ENCODE measurements at places on chromosomes 3 and 15.

DNA sequence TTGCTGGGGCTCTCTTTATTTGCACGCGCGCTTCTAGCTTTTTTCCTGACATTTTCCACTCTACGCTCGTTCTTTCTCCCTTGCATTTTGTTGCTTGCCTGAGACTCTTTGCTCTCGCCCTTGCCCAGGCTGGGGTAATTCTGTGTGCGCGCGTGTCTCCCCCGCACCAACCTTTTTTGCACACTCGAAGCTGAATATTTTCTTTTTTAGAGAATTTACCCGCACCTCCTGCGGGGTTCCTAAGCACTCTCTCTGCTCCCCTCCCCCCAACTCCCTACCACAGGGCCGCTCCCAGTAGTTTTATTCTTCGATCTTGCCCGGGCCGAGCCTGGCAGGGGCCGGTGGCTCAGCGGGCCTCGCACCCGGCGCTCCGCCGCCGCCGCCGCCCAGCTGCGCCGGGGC, 732 bp downstream of the FAM43A start:
- peak; percentile 12 for DNase-seq

- no peak for DNase-seq
Observed at GRCh38 chr15:67824197-67824968, 926 bp upstream of the SKOR1 start.

GRCh38 chr3:185847506-185847905, 22.7 kb upstream of the IGF2BP2 start:
- no peak for DNase-seq

DNA sequence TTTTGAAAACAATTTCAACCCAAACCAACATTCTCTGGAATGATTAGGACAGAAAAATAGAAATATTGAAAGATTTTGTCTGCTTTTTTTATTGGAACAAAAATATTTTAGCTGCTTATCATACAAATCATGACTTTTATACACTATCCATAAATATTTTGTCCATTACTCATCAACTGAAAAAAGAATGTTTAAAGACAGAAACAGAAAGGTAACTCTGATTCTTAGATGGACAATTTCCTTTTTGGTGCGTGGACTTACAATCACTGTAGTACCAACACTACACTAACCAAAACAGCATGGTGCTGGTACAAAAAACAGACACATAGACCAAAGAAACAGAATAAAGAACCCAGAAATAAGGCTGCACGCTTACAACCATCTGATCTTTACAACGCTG, 582.8 kb upstream of the CCDC54 start:
- DNase-seq, result no peak

GRCh38 chr3:123584284-123584987, 417 bp downstream of the HACD2 start:
- peak; percentile 19 for DNase-seq

- peak; percentile 20 for DNase-seq
Observed at GRCh38 chr15:66673410-66674322, 28.4 kb upstream of the SMAD6 start.

DNA sequence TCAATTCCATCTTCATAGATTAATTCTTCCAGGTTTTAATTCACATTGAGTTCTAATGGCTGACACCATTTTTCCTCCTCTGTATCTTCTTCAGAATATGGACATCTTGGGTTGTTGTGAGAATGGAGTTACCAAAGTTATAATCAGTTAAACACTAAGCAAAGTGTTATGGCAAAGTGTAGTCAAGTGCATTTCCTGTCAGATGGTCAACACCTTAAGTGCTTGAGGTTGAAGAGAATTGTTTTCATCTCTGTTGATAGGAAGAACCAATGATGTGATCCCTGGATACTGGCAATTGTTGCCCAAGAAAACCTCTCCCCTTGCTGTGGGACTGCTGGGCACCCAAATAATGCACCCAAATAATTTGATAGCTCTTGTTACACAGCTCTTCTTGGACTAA, 102.6 kb upstream of the SATB1 start:
- DNase-seq, result no peak

DNA sequence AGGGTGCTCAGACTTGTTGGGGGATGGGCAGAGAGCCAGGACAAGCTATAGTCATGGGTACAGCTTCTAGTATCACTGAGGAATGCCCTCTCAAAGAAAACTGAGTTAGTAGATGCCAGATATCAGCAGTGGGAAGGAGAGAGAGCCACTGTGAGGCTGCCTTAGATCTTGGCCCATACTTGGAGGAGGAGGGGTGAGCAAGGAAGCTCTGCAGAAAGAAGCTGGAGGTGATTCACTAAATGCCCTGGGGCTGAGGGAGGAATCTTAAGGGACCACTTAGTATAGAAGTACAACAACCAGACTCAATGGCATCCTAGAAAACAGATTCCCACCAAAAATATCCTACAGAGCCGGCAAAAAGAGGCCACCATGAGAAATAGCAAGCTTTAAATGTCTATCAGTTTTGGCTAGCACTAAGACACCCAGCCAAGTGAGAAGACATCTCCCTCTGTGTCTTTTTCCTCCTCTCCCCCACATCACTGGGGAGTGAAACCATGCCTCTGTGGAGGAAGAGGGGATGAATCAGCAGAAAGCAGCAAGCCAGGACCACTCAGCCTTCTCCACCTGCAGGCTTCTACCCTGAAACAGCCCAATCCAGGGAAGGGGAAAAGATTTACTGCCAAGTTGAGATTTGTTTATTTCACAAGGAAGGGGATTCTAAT, 282.5 kb upstream of the STT3B start:
- no peak for DNase-seq

GRCh38 chr3:78050276-78051065, 1010.6 kb downstream of the ROBO2 start:
- DNase-seq, result no peak

DNA sequence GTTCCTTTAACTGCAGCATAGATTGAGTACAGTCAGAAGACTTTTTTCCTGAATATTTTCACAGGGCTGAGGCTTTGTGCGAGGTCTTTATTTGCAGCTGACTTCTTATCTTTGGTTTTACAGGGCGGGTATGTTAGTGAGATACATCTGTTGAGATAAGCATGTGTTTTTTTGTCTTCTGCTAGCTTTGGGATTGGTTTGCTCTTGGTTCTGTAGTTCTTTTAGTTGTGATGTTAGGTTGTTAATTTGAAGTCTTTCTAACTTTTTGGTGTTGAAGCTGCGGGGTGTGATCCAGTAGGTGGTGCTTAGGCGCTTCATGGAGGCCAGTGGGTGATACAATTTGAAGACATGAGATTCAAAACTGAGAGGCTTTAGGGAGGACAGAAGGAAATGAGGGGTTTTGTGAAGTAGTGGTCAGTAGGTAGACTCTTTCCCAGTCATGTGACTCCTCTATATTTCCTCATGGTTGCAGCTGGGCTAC, 67.9 kb upstream of the TNFSF10 start:
- DNase-seq, result no peak

GRCh38 chr3:59320080-59320479, 270.3 kb upstream of the CFAP20DC start:
- no peak for DNase-seq

- DNase-seq, result no peak
Observed at GRCh38 chr3:197407053-197407452, 108.6 kb upstream of the DLG1 start.

DNA sequence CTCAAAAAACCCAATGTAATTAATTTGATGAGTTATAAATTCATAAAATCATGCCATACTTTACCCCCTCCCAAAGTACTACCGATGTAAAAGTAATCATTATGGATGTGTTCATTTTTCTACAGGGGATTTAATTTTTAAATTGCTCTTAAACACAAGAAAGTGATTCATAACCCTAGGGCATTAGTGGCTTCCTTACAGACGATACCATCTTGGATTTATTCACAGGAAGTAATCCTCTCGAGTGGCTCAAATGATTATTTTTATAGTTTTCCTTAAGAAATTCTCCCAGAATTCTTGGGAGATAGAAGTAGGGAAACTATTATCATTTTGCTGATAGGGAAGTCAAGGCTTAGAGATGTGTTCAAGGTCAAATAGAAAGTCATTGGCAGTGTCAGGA, 80.9 kb downstream of the PEX5L start:
- no peak for DNase-seq

GRCh38 chr3:127678611-127679533, 6.1 kb downstream of the ABTB1 start:
- DNase-seq, result no peak

GRCh38 chr3:197369545-197369944, 71.1 kb upstream of the DLG1 start:
- no peak for DNase-seq

- DNase-seq, result no peak
Observed at GRCh38 chr3:127585813-127586413, 4.6 kb downstream of the TPRA1 start.

GRCh38 chr3:107189158-107189791, 188.0 kb upstream of the CCDC54 start:
- no peak for DNase-seq

DNA sequence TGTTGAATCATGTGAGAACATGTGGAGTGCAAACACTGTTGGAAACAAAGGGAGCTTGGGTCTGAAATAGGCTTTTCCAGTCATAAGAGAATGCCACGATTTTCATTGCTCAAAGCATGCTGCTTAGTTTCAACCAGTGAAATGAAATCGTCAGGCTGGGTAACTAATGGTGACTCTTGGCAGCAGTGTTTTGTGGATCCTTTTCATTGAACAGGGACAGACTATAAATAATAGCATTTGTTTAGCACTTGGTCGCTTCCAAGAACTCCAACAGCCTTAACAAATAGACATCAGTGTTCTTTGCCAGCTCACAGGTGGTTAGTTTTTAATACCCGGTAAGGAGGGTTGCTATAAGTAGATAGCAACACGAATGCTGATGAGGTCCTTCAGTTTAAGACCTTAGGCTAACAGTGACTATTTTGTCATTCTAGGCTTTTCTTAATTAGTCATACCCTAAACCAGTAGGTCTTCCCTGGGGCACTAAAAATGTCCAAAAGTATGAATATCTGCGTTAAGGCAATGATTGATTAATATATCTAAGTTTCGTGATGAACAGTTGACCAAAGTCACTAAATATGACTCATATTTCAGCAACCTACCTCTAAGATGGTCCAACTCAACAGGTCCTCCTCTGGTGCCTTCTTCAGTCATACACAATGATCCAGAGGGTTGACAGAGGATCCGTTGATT, 15.8 kb downstream of the TP63 start:
- DNase-seq, result no peak

GRCh38 chr15:89157918-89158564, 63.3 kb downstream of the RLBP1 start:
- DNase-seq, result no peak

GRCh38 chr3:52361898-52362297, 45.8 kb downstream of the DNAH1 start:
- DNase-seq, result no peak

GRCh38 chr3:66800941-66801545, 197.1 kb upstream of the KBTBD8 start:
- no peak for DNase-seq

GRCh38 chr3:44455318-44455717, 22.2 kb downstream of the ZNF445 start:
- no peak for DNase-seq

GRCh38 chr3:60552581-60552980, 698.7 kb downstream of the FHIT start:
- DNase-seq, result no peak

- DNase-seq, result no peak
Observed at GRCh38 chr15:63474810-63475316, 29.5 kb upstream of the USP3 start.

- no peak for DNase-seq
Observed at GRCh38 chr3:52518723-52519444, 14.8 kb downstream of the NT5DC2 start.

GRCh38 chr15:29712149-29712885, 110.0 kb downstream of the TJP1 start:
- DNase-seq, result no peak

DNA sequence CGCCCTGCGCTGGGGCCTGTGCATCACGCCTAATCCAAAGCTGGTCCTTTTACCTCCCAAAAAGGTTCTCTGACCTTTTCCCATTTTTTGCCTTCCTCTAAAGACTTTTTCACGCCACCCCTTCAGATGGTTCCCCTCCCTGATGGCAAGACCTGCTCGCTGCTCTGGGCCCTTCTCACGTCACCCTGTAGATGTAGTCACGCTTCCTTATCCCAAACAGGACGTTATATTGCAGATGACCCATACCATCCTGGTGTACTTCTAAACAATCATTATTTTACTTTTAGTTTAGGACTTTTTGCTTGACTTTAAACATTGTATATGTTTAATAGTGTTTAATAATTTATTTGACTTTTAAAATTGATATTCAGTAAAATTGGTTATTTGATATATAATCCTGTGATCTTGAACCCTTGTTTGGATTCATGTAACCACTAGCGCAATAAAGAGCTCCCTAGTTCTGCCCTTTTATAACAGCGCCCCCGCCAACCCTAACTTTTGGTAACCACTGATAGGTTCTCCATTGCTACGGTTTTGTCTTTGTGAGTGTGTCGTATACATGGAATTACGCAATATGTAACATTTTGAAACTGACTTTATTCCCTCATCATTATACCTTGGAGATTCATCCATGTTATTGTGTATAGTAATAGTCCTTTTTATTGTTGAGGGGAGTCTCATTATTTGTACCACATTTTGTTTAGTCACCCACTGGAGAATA, 159.0 kb upstream of the CHRNA7 start:
- no peak for DNase-seq

DNA sequence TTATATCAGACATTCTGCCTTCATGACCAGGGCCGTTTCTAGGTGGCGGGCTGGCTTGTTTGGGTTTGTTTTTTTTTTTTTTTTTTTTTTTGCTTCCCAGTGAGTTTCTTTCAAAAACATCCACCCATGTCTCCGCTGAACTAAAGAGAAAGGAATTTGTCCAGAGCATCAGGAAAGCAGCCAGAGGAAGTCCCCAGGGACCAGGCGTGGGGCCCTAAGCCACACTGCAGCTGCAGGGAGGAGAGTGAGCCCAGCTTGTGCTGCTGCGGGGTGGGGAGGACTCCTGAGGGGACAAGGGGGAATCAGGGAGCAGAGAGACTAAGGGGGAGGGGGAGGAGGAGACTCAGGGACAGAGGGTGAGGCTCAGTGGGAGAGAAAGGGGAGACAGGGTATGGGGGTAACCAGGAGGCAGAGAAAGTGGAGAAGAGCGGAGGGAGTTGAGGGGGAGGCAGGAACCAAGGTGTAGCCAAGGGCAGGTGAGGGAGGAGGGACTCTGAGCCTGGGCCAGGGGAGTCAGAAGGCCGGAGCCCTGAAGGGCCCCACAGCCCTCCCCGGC, 49.5 kb downstream of the CYP11A1 start:
- DNase-seq, result no peak

GRCh38 chr3:50154840-50155490, at the start of gene SEMA3F:
Gene SEMA3F, plus strand, starts transcription at chr3:50155324. Its CDS starts 4,299 bp downstream, at chr3:50159623.
- DNase-seq, result peak; percentile 36

DNA sequence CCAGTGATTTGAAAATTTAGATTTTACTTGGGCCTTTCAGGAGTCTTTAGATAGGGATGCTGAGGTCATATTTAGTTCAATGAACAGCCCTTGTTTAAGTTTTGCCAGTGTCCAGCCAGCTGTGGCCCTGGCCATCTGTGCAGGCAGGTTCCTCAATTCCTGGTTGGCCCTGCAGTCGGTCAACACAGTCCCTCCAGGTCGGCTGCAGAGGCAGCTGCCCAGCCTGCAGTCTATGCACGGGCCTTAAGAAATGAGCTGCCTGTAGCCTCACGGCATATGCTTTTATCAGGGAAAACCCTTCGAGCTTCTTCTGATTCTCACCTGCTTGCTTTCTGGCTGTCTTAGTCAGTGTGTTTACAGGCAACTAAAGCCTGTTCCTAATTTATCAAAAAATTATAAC, 199.2 kb upstream of the TPM1 start:
- no peak for DNase-seq

GRCh38 chr3:14210290-14210688, 31.7 kb downstream of the LSM3 start:
- no peak for DNase-seq

GRCh38 chr15:70783610-70784022, 20.3 kb upstream of the UACA start:
- no peak for DNase-seq
